ENCODE measurements at places on chromosomes 3 and 15.

DNA sequence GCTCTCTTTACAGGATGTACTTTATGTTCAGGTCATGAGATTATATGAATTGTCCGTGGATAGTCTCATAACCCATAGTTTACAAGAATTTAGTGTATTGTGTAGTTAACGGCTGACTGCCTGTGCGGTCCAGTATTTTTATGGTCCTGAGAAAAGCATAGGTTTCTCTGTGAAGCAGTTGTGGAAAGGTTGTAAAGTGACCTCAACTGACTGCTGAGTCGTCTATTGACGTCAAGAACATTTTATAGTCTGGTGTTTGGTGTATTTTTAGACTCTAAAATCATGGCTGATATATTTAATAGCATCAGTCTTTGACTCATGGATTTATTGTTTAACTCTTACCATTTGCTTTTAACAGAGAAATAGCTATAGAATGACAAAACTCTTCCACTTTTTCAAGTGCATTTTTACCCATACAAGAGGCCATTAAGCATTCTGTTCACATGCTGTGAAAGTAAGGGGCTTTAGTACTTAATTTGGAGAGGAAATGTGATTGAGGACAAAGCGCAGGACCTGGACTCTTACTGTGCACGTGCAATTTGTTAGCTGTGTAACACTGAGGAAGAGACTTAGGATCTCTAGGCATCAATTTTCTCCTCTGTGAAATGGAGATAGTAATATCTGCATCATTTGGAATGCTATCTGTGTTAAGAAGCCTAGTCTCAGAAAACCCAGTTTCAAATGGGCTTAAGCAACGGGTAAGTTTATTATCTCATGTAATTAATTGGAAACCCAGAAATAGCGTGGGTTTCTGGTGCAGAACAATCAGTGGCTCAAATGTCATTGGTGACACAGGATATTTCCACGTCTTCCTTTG is 240.8 kb downstream of the NFKBIZ start:
- DNase-seq, result no peak

- DNase-seq, result no peak
Measured at GRCh38 chr3:110958313-110959147, 113.1 kb upstream of the NECTIN3 start.

DNA sequence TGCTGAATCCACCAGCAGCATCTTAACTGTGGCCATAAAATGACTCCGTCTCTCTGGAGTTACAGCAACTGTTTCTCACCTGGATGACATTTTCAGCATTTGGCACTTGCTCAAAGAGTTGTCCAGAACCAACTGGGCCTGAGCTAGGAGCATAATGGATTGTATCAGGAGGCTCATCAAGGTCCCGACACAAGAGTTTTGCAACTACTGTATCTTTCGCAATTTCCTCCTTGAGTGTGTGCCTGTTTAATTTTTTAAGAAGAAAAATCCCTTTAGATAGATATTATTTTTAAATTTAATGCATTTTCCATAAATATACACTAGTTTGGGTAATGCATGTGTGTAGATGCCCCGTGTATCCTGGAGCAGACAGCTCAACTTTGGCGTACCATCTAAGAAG is 44.3 kb upstream of the C3orf49 start:
- no peak for DNase-seq

GRCh38 chr3:17626395-17626794 is 116.0 kb downstream of the TBC1D5 start:
- DNase-seq, result no peak

Data from skin of body (tissue), 3 donors.